Osteocyte (in vitro differentiated cells): ENCODE measurements at places on chromosomes 16 and 17. TPM values are rescaled to one million over a fixed set of nuclear protein-coding genes. Genes with fewer than 3 reads are reported as not detected.
A peak's percentile ranks its signal among the peaks of the same experiment; 100 is the strongest.

DNA sequence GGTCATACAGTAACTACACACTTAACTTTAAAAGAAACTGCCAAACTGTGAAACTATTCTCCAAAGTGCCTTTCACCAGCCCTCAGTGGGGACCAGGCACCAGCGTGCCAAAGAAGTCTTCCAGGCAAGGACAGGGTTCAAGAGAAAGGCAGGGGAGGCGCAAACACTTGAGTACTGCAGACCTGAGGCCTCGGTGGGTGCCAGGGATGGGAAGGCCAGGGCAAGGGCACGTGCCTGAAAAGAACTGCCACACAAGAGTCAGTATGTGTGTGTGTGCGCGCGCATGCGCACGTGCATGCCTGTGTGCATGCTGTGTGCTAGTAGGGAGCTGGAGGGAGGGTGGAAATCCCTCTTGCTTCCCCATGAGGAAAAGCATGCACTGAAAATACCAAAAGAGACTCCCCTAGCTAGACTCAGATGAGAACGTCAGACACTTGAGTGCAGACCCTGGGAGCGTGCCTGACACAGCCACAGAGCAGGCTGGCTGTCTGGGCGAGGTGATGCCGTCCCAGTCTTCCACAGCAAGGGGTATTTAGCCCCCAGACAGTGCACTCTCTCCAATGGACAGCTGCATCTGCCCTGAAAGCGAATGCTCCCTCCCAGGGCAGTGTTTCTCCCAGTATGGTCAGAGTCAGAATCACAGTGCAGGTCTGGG lies 40.1 kb upstream of the GSG1L start:
- no peak overlapping the region for H3K4me3 ChIP-seq
- no peaks in the 10 kb centered on the region for H3K4me1 ChIP-seq
- no peaks in the 10 kb centered on the region for H3K27me3 ChIP-seq
- DNase-seq, result no peak

- DNase-seq, result no peak
- H3K4me1 ChIP-seq, result peaks cover 15% of the 10 kb centered on the region
- H3K27ac ChIP-seq, result peak overlapping the region; percentile 54
- no peaks in the 10 kb centered on the region for H3K27me3 ChIP-seq
- peak overlapping the region; percentile 69 for H3K4me3 ChIP-seq
Observed at GRCh38 chr17:44779211-44780025, 20.6 kb downstream of the ADAM11 start.

DNA sequence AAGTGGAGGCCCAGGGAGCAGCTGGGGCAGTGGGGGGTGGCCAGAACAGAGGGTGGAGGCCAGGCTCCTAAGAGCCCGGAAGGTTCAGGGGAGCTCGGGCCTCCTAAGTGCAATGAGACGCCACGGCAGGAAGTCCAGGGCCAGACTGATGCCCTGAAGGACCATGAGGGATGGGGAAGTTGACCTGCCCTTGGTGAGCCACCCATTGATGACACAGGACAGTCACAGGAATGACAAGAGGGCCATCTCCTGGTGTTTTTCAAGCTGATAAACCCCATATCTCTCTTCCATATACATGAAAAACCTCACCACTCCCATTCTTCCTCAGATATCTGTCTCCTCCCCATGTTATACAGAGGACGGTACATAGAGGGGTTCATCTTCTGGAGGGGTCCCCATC lies 5.8 kb upstream of the MRPL58 start:
- H3K4me3 ChIP-seq, result no peak overlapping the region
- no peaks in the 10 kb centered on the region for H3K27me3 ChIP-seq
- no peak overlapping the region for H3K27ac ChIP-seq

DNA sequence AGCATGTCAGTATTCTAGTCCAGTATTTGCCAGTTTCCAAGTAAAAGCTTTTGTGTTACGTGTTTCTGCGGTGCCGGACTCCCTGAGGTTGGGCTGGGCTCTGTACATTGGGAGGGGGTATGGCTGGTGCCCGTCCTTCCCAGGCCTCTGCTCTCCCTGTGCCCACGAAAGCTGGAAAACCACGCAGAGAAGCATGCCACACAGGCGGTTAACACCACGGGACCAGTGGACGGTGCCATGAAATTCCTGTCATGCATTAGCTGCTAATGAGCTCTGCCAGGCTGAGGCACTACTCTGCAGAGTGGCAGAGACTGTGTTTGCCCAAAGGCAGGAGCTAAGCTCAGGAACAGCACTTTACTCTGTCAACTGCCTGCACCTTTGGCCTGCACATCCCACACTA lies 8.1 kb downstream of the SMIM5 start:
- no peak for DNase-seq
- no peak overlapping the region for H3K4me3 ChIP-seq
- H3K4me1 ChIP-seq, result peaks cover 4% of the 10 kb centered on the region

DNA sequence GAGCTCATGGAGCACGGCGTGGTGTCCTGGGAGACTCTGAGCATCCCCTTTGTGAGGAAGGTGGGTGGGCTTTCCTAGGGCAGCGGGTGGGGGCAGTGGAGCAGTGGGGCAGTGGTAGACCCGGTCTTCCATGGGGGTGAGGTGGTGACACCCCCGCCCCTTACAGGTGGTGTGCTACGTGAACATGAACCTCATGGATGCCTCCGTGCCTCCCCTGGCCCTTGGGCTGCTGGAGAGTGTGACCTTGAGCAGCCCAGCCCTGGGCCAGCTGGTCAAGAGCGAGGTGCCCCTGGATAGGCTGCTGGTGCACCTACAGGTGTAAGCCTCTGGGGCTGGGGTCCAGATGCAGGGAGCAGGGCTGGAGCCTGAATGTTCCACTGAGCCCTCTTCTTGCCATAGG lies 1.6 kb downstream of the ELMO3 start:
- DNase-seq, result no peak
- H3K27ac ChIP-seq, result no peak overlapping the region
- peaks cover 7% of the 10 kb centered on the region for H3K4me1 ChIP-seq
- no peaks in the 10 kb centered on the region for H3K27me3 ChIP-seq
- H3K4me3 ChIP-seq, result no peak overlapping the region

DNA sequence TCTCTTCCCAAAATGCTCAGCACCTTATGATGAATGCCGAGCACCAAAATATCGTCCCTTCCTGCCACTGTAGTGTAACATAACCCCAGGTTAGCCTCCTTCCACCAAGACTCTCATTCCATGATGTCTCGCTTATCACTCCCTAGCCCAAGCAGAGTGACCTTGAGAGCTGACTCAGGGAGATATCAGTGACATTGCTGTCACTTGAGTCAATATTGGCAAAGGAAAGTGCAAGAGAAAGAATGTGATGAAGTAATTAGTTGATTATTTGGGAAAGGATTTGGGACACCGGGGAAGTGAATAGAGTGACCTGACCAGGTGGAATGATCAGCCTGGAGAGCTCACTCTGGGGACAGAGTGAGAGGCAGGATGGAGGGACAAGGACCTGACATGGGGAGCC lies 2.6 kb upstream of the ANKFN1 start:
- no peaks in the 10 kb centered on the region for H3K36me3 ChIP-seq
- H3K4me3 ChIP-seq, result no peak overlapping the region
- no peaks in the 10 kb centered on the region for H3K27me3 ChIP-seq
- H3K27ac ChIP-seq, result no peak overlapping the region

- DNase-seq, result no peak
- H3K27ac ChIP-seq, result no peak overlapping the region
- H3K4me1 ChIP-seq, result no peaks in the 10 kb centered on the region
- H3K36me3 ChIP-seq, result no peaks in the 10 kb centered on the region
- no peak overlapping the region for H3K4me3 ChIP-seq
Observed at GRCh38 chr17:59465949-59466307, 99.5 kb upstream of the DHX40 start.

The ENO3 gene
- 9.4 and 9.5 TPM in 2 replicates for total RNA-seq
